NCI-H187 (cell line): ENCODE measurements at places on chromosomes 6 and 20.

GRCh38 chr6:116390581-116390980 lies 19.8 kb downstream of the DSE start:
- no peak for DNase-seq

- DNase-seq, result no peak
Measured at GRCh38 chr6:68126089-68126749, 508.9 kb upstream of the ADGRB3 start.

DNA sequence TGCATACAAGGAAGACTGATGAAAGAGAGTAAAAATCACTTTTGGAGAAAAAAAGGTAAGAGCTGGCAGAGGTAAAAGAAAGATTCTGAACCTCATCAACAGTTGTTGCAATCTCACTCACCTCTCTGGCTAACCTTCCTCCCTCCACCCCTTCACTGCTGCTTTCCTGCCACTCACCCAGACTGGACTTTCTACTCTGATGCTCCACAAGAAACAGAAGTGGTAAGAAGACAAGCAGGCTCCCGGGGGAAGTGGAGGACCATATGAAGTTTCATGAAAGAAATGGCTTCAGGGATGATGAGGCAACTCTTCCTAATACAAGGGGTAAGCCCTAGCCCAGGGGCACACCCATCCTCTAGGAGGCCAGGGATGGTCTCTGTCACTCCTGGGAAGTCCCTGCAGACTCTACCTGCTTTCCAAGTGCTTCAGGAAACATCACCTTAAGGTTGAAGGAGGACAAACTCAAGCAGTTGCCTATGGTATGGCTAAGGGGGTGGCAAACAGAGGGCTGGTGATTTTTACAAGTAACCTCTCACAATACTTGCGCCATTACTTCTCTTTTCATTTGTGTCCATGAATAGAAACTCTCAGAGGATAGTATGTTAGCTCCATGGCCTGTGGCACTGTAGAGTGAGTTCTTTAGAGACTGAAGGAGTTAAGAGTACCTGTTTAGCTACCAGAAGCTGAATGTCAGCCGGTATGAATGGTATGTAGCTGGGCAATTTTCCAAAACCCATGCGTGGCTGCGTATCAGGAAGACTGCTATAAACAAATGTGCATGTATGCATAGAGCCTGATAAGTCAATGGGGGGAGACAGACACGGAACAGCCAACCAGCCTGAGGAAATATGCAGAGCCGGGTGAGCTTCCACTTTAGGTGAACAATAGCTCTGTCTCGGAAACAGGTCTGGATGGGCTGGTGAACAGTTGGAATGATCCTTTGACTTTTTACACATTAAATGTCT lies 112.0 kb downstream of the BACH2 start:
- no peak for DNase-seq

- DNase-seq, result no peak
Measured at GRCh38 chr20:61531553-61532345, 279.7 kb downstream of the CDH4 start.

DNA sequence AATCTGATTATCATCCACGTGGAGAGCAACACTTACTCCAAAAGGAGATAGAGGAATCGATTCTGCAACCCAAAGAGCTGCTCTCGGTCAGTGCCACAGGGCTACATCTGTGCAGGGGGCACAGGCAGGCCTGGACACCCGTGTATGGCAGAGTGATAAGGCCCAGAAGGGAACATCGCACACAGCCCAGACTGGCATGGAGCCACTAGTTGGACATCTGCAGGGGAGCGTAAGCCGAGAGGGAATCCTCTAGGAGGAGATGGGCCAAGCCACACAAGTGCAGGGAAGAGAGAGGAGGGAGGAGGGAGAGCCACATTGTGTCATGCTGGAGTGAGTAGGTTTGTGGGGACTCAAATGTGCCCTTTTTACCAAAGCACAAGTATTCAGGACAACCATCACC lies 50.4 kb upstream of the ENTPD6 start:
- no peak for DNase-seq

- no peak for DNase-seq
Measured at GRCh38 chr20:23450877-23451276, 1.8 kb downstream of the CST11 start.

GRCh38 chr6:104559435-104560202 lies 300.1 kb downstream of the HACE1 start:
- no peak for DNase-seq

DNA sequence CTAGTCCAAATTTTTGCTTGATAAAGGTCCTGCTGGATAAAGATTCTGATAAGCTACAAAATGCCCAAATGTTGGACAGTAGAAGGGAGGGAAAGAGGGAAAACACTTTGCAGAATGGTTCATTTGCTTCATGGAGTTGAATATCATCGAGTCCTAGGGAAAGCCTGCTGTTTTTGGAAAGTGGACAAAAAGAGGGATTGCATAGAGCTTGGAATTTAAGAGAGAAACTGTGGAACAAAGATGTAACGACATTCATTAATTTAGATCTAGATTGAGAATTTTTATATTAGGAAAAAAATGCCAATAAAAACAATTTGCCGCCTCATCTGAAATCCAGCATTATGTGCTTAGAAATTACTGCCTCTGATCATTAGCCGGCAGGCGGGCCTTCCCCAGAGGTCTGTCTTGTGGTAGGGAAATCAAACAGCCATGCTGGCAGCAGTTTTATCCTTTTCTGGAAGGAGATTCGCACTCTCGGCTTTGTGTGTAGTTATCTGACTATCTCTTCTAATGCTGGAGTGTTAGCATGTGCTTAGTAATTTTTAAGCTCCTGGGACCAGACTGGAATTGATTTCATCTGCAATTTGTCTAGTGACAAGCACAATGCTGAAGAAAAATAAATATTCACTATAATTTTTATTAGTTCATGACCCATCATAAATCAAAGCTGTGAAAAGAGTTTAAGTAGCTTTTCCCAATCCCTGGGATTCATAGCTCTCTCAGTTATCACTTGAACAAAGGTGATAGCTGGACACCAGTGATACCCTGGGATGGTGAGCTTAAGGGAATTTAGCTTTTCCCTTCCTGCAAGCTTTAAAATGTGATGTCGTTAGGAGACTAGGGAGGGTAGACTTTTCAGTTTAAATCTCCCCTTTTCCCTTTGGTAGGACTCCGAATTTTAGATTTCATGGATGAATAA lies 329.5 kb downstream of the PRL start:
- no peak for DNase-seq

DNA sequence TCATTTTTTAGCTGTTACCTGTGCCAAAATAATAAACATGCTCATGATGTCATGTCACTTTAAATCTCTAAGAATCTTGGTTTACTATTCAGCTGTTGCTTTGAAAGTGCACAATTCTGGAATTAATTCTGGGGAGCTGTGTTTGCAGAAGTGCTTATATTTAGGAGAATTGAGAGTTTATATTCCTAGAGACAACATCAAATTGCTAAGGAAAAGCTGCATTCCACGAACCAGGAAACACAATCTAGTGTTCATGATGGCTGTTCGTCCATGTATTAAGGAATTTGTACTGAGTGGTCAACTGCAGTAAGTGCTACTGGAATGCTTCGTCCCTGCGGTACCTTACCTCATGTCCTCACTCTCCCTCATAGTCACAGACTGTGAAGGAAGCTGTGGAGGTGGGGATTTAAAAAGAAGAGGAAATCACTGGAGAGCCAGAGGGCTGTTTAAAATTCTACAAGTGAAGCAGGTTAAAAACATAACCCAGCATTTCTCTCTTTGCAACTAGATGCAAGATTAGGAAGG lies 161.0 kb downstream of the TRMT11 start:
- no peak for DNase-seq
